Keratinocyte (primary cell): ENCODE measurements at places on chromosomes 13 and 19. TPM values are rescaled to one million over a fixed set of nuclear protein-coding genes. Genes with fewer than 3 reads are reported as not detected.

DNA sequence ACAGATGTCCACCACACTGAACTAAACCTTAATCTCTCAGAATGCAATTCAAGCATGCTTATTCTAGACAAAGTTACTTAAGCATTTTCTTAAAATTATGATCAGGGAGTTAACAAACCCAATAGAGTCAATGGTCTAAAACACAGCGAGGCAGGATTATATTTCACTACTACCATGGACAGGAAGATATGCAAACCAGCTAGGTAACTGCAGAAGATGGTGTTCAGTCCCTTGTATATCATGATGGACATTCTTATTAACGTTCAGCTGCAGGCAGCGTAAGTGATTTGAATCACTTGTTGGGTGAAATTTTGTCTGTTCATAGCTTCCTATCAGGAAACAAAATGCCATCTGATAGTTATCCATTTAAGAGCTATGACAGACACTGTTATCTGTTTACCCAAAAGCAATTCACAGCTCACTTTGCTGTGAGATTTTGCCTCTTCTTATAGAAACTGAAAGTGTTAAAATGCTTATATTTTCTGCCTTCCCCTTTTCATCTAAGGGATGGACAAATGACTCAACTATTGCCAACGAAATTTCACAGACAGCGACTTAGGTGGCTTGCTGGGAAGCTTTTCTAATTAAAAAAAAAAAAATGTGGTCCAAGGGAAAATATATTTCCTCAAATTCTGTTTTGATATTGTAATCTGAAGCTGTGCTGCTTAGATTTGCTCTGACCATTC, 591.9 kb downstream of the DACH1 start:
- no peaks in the 10 kb centered on the region for H3K4me1 ChIP-seq
- H3K36me3 ChIP-seq = no peaks in the 10 kb centered on the region
- H3K4me3 ChIP-seq = no peak overlapping the region
- no peak overlapping the region for H3K27ac ChIP-seq
- H3K27me3 ChIP-seq = no peaks in the 10 kb centered on the region
- no peak for DNase-seq

GRCh38 chr13:37026771-37027170, 26.2 kb downstream of the EXOSC8 start:
- H3K4me3 ChIP-seq = no peak overlapping the region
- DNase-seq = no peak
- no peaks in the 10 kb centered on the region for H3K4me1 ChIP-seq
- H3K27me3 ChIP-seq = no peaks in the 10 kb centered on the region

DNA sequence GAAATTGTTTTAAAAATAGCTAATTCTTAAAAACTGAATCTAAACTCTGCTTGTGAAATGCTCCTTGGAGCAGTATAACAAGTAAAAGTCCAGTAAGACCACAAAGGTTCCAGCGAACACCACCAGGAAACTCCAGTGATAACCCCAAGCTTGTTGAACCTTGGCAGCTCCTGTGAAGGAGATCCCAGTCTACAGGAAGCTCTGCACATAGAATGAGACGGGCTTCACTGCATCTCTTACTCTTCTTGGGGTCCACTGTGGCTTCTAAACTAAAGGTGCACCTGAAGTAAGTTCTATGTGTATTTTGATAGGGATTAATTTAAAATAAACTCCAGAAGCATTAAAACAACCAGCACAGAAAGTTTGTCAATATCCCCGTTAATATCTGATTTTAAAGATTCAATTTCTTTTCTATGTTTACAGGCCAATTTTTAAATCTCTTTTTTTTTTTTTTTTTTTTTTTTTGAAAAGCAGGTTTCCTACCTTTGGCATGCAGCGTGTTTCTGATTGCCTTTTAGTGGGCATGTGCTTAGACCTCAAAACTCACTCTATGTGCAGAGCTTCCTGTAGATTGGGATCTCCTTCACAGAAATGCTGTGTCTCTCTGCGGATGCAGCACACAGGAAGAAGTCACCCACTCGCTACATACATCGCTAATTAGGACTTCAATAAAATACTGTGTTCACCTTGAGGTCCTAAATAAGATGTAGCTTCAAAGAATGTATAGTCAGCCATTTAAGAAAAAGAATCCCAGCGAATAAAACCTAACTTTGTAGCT, 508.5 kb downstream of the KLF12 start:
- no peaks in the 10 kb centered on the region for H3K27me3 ChIP-seq
- no peak overlapping the region for H3K27ac ChIP-seq
- no peak for DNase-seq
- no peak overlapping the region for H3K4me3 ChIP-seq
- H3K36me3 ChIP-seq = no peaks in the 10 kb centered on the region
- H3K4me1 ChIP-seq = no peaks in the 10 kb centered on the region

GRCh38 chr19:4369109-4369887, 25.9 kb downstream of the MPND start:
- H3K36me3 ChIP-seq = peaks cover 22% of the 10 kb centered on the region
- peaks cover 28% of the 10 kb centered on the region for H3K4me1 ChIP-seq
- peak overlapping the region; percentile 84 for H3K27ac ChIP-seq
- H3K27me3 ChIP-seq = no peaks in the 10 kb centered on the region

DNA sequence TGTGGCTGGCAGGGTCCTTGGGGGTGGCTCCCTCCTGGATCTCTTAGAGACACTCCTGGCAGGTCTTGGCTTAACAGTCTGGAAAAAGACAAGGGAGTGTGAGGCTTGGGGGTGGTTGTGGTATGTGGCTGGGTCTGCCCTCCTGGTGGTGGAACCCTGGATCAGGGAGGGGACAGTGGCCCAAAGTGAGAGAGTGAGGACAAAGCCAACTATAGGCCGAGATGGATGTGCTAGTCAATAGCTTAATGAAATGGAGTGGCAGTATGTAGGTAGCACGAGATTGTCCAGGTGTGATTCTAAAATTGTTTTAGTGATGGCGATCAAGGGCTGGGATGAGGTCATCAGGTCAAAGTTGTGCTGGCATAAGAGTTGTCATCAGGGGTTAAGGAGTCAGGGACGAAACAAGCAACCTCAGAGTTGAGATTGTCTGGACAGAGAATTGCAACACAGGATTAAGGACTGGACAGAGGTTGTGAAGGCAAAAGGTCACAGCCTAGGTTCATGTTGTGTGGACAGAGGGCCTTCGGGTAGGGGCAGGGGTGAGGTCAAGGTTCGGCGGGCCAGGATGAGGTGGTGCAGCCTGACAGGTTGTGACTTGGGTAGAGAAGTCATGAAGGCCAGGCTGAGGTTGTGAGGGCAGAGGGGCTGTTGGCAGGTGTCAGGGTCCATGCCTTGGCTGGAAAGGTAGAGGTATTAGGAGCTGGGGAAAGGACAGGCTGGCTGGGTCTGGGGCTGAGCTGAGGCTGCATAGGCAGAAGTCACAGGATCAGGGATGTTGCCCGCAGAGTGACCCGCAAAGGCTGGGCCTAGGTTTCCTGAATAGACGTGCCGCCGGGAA, 4.5 kb upstream of the RASAL3 start:
- DNase-seq = no peak
- H3K27ac ChIP-seq = no peak overlapping the region
- H3K4me3 ChIP-seq = no peak overlapping the region

GRCh38 chr19:51422053-51422448, 4.6 kb upstream of the SIGLEC10 start:
- H3K4me1 ChIP-seq = no peaks in the 10 kb centered on the region
- DNase-seq = no peak
- no peaks in the 10 kb centered on the region for H3K27me3 ChIP-seq
- H3K27ac ChIP-seq = no peak overlapping the region
- no peak overlapping the region for H3K4me3 ChIP-seq
- no peaks in the 10 kb centered on the region for H3K36me3 ChIP-seq

DNA sequence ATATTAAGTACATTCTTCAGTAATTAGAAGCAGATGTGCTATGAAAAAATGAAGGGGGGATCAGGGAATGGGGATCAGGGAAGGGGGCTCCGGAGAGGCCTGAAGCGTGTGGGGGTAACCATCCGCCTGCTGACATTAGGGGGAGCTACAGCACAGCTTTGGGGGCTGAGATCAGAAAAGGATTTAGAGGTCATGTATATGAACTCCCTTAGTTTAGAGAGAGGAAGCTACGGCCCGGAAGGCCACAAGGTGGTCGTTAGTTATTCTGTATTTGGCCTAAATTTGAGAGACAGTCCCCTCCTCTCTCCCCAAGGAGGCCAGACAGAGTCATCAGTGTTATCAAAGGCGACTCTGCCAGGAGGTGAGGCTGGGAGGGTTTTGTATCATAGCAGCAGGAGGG, 99.0 kb downstream of the TM9SF2 start:
- DNase-seq = no peak
- no peaks in the 10 kb centered on the region for H3K4me1 ChIP-seq
- no peak overlapping the region for H3K27ac ChIP-seq
- no peaks in the 10 kb centered on the region for H3K27me3 ChIP-seq
- H3K4me3 ChIP-seq = no peak overlapping the region
- no peaks in the 10 kb centered on the region for H3K36me3 ChIP-seq

- DNase-seq = no peak
- no peak overlapping the region for H3K27ac ChIP-seq
- H3K4me1 ChIP-seq = no peaks in the 10 kb centered on the region
- no peaks in the 10 kb centered on the region for H3K27me3 ChIP-seq
- no peaks in the 10 kb centered on the region for H3K36me3 ChIP-seq
- no peak overlapping the region for H3K4me3 ChIP-seq
These were observed 108.2 kb downstream of the EDNRB start for GRCh38 chr13:77810430-77810829.

Gene CCDC8
- 5.2 to 5.6 TPM (median 5.4 TPM) in 3 replicates for polyA plus RNA-seq

Gene COG6
- 14.4 to 25.5 TPM (median 20.7 TPM) in 3 replicates for polyA plus RNA-seq

Gene TMEM145
- not detected in 3 replicates for polyA plus RNA-seq

Gene PPP5C
- 89.2 to 106 TPM (median 97.5 TPM) in 3 replicates for polyA plus RNA-seq
